T-helper 1 cell (primary cell): ENCODE measurements at places on chromosomes 2 and 18.

- DNase-seq = no peak
Measured at GRCh38 chr2:215401896-215402379, 33.9 kb downstream of the FN1 start.

- DNase-seq = no peak
Measured at GRCh38 chr2:103809415-103809814, 1044.5 kb upstream of the POU3F3 start.

DNA sequence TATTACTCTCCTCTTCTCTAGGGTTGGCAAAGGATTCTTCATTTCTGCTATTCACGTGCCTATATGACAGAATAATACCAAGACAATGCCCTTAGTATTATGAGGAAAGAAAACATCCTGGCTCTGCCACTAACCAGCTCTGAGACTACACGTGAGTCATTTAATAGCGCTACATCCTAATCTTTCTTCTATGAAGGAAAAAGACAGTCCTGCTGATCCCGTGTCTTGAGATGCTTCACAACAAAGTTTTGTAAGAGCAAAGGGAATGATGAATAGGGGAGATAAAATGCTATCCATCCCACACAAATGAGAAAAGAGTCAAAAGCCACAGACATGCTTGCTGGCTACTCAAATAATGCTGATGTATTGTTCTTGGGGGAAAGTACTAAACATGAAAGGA is 152.8 kb downstream of the PID1 start:
- no peak for DNase-seq

DNA sequence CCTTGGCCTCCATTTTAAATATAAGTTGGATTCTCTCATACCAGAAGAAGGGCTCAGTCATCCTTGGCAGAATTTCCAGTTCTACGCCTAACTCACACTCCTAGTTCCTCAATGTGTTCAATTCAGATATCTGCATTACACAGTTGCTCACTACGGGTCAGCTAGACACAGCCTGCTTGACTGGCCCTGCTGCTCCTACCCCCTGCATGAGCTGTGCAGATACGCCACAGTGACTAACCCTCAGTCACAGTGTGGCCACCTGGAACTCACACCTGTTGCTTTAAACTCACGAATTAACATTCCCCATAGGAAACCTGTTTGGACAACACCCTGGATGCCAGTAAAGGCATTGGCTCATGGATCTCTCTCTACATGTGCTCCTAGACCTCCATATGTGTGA is 429.6 kb downstream of the NCKAP5 start:
- DNase-seq = no peak

GRCh38 chr18:57210716-57211411 is 64.0 kb downstream of the BOD1L2 start:
- DNase-seq = no peak

DNA sequence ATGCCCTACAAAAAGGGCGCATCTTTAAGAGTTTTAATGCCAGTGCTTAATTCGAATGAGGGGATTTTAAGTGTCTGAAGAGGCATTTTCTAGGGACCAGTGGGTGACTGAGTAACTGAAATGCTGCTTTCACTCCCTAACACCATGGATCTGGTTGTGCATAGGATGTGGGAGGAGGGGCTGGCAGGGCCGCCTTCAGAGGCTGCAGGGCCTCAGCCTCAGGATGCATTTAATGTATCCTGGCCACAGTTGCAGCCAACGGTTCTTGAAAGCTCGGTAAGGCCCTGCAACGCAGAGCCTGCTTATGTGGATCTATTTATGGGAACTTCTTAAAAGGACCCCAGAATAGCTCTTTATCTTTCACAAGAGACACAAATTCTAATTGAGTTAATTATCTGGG is 25.8 kb upstream of the IL18RAP start:
- DNase-seq = no peak

DNA sequence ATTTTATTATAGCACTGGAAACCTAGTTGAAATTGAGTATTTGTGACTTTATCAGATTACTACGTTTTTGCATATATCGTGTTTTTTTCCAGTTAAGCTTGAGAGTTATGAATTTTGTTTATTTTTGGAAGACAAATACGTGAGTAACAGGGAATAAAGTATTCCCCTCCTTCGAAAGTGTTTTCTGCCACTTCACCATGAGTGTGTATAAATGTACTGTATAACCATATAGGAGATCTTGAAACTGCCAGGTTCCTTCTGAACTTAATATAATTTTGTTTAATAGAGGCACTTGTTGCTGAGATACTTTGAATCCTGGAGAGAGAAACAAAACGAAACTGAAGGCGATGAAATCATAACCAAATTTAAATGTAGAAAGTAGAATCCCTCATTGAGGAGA is 1004.4 kb upstream of the ZEB2 start:
- no peak for DNase-seq

DNA sequence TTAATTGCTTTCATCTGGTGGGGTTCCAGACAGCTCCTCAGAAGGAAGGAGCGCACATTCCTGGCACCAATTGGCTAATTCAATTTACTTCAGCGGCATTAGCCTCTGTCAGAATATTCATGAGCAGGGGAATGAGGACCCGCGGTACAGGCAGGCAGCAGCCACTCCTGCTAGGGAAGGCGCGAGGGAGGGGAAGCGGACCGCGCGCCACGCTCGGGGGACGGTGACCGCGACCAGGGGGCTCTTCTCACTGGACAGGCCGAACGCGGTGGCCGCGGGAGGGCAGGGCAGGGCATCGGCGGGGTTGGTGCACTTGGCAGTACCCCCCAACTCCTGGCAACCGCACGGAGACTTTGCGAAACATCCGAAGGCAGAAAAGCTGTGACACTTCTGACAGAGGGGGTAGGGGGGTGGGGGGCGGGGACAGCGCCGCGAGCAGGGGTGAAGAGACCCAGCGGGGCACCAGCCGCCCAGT is at the start of gene CDH20:
Gene CDH20 (plus strand): TSS at position 160 of the 475 bp plus-strand sequence.
- DNase-seq = no peak

DNA sequence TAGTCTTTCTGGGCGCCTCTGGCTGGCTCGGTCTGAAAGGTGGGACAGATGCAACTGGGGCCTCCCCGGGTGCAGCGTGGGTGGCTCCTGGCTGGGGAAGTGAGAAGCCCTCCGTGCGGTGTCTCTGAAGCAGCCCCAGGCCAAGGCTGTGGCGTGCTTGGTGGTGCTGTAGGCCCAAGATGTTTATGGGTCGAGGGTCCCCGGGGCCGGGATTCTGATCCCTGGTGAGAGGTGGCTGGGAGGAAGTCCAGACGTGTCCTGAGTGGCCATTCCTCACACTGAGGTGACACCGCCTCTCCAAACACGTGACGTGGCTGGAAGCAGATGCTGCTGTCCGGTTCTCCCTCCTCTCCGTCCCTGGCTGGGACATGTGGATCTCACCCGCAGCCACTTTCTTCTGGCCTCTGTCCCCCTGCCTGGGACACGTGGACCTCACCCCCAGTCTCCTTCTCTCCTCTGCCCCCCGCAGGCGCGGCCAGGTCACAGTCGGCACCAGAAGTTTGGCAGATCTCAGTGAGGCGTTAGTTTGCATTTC is 12.6 kb downstream of the RTP5 start:
- DNase-seq = no peak

- DNase-seq = no peak
Measured at GRCh38 chr2:225526760-225527390, 127.4 kb downstream of the NYAP2 start.

DNA sequence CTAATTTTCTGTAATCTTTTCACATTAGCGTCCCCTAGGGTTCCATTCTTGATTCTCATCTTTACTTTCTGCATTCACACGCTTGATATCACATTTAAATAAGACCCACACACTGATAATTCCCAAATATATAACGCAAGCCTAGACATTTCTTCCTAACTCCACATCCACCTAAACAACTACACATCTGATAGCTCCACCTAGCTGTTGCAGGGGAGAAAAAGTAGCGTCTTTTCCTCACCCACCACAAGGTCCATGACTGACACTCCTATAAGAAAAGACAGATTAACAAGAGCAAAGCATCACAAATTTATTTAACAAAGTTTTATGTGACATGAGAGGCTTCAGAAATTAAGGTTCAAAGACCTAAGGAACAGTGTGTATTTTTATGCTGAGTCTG is 862.2 kb upstream of the DDX18 start:
- DNase-seq = no peak

GRCh38 chr2:98084869-98085238 is 2.1 kb upstream of the VWA3B start:
- no peak for DNase-seq
